ENCODE measurements at places on chromosomes 12 and 14.

GRCh38 chr12:57176139-57176477 is 28.7 kb upstream of the LRP1-AS start:
- DNase-seq = no peak

GRCh38 chr12:85253853-85254252 is 26.2 kb upstream of the ALX1 start:
- peak; percentile 17 for DNase-seq

GRCh38 chr12:130127532-130127911 is 34.7 kb upstream of the FZD10 start:
- DNase-seq = no peak

GRCh38 chr14:73276836-73277235 is 39.5 kb downstream of the PAPLN start:
- DNase-seq = no peak

DNA sequence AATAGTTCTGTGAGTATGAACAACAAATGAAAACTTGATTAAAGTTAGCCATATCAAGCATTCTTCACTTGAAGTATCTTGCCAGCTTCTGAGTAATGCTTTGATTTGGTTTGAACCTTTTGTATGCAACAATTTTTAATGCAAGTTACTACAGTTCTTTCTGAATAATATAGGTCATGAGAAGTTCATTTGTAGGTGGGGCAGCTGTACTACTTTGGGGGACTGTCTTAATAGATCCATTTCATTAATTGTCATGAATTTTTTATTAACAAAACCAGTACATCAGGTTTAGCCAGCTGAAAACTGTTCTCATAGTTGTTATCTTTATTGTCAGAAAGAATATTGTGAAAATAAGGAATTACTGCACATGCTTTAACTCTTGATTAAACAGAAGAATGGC is 142.7 kb downstream of the FOXA1 start:
- DNase-seq = peak; percentile 44

GRCh38 chr14:95463171-95463901 is 53.1 kb downstream of the SYNE3 start:
- no peak for DNase-seq

DNA sequence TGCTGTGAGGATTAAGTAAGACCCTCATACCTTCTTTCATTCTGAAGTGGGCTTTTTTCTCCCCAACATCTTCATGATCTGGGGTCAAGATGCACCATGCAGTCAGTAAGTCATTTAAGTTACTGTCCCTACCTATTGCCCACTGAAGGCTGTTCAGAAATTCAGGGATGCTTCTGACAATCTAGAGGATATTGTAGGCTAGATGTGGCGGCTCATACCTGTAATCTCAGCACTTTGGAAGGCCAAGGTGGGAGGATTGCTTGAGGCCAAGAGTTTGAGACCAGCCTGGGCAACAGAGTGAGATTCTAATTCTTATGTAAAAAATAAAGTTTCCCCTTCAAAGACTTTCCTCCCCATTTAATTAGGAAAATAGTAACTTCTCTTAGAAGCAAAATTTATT is 28.7 kb downstream of the PHETA1 start:
- DNase-seq = no peak

- DNase-seq = no peak
These were observed 12.8 kb upstream of the FGF23 start for GRCh38 chr12:4392223-4392742.

DNA sequence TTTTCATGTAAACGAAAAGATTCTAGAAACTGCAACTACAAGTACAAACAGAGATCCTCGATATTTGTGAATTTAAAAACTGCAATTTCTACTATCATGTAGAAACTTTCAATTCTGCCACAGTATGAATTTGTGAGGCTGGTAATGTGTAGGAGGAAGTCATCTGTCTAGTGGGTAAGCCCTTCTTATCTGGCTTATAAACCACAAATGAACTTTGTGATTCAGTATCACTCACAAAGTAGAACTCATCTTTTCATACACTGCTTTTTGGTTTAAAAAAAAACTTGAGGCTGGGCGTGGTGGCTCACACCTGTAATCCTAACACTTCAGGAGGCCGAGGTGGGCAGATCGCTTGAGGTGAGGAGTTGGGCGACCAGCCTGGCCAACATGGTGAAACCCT is 20.7 kb downstream of the GTF2A1 start:
- DNase-seq = no peak

DNA sequence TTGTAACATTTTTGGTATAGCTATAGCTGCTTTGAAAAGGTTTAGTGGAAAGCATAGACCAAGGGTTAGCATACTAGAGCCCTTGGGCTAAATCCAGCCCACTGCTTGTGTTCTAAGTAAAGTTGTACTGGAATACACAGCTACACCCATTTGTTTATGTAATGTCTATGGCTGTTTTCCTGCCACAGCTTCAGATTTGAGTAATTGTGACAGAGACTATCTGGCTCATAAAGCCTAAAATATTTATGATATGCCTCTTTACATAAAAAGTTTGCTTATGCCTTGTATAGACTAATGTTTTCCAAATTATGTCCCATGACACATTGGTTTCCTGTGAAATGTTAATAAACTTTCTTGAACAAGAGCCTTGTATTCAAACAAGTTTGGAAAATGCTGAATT is 234.8 kb upstream of the ATP2B1 start:
- no peak for DNase-seq

DNA sequence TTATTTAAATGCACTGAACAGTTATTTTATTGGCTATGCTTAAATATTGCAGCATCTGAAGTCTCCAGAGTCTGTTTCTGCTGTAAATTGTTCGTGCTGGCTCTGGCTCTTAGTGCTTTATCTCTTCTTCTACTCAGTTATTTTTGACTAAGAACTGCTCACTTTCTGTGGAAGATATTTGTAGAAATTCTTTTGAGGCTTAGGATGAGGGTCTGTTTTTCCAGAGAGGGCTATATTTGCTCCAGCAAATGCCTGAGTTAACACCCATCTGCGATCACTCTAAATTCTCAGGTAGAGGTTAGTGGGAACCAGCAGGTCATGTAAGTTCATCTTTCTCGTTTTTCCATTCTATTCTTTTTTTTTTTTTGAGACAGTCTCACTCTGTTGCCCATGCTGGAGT is 71.1 kb downstream of the ARL6IP4 start:
- no peak for DNase-seq

DNA sequence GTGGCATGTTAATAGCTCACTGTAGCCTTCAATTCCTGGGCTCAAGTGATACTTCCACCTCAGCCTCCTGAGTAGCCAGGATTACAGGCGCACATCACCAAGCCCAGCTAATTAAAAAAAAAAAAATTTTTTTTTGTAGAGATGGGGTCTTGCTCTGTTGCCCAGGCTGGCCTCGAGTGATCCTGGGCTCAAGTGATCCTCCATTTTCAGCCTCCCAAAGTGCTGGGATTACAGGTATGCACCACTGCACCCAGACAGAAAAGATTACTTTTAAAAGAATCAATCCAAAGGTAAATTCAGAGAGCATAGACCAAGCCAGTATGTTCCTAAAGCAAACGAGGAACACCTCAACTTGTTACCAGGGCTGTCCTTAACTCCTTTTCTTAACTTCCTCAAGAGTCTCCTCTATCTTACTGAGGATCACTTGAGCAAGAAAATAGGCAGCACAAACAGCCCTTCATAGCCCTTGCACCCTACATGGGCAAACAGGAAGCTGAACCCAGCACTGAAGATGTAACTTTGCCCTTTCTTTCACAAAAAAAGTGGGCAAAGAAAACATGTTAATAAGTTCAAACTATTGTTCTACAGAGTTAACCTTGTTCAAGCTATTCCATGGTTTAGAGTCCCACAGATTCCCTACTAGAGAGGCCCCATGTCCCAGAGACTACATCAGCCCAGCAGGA is 11.3 kb downstream of the CS start:
- no peak for DNase-seq

DNA sequence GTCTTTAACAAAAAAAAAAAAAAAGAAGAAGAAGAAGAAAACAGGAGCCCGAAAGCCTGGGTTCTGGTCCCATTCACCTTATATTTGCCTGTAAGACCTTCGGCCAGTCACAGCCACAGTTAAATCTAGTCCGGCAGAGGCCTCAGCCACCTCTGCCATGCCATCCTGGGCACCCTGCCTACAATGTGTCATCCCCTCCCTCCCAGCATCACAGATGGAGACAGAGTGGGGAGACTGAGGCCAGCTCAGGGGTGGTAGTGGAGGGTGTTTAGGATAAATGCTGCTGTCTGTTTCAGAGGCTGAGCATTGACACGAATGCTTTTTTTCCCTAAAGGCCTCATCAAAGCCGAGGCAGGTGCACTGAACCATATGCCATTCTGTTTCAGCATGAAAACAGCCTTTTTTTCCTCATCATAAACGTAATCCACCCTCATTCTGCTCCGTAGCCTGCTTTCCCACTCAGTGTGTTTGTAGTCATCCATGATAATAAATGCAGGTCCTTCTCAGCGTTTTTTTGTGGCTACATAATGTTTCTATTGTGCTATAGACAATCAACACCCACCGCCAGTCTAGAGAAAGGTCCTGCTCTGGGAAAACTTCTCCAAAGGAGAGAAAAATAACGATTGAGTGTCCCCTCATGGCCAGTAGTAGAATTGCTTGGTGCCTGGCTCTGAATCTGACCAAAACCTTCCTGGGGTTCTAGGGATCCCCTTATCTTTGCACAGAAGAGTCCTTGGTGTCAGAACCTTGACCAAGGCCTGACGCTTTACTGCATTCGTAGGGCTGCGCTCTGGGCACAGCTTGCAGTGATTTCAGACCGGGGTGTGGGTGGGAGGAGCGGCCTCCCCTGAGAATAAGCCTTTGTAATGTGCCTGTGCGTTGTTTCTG is 41.1 kb upstream of the TSPAN9 start:
- DNase-seq = no peak

GRCh38 chr14:88063811-88064210 is 58.9 kb downstream of the GPR65 start:
- no peak for DNase-seq

- no peak for DNase-seq
These were observed 88.1 kb downstream of the PPP2R5E start for GRCh38 chr14:63454863-63455622.

DNA sequence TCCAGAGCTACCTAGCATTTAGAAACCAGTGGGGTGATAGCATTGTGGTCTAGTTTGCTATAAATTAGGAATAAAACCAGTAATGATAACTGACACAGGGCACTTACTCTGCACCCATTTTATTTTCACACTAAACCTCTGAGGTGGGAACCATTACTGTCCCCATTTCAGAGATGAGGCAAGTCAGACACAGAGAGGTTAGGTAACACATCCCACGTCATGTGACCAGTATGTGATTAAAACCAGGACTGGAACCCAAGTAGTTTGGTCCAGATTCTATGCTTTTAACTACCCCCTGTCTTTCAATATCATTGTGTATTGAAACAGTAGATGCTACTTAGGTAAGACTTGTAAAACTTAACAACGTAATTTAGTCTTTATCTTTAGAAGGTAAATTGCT is 110.2 kb downstream of the PLXNC1 start:
- no peak for DNase-seq

DNA sequence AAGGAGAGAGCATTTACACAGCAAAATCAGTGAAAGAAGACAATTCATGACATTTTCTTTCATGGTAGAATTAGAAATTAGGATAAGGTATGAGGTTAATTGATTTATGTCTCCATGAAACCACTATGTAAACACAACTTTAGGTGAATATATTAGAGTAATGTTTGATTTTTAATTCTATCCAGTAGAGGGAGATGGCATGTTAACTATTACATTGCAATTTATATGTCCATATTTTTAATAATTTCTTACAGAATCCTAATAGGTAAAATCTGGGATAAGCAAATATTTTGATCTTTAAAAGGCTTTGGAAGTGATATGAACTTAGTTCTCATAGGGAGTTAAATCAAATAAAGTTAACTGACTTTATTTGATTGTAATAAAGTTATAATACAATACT is 373.4 kb upstream of the PDE3A start:
- DNase-seq = no peak

DNA sequence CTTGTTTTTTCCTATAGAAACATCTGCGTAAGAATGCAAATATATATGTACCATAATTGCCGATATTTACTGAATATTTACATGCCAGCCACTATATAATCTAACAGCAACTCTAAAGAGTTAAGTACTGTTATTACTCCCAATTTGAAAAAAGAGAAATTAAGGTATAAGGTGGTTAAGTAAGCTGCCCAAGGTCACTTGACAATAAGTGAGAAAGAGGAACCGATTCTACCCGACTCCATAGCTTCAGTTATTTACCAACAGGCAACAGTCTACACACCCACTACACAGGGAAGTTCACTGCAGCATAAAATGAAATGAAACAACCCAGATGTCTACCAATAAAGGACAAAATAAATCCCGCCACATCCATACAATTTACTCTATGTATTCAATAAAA is 1.1 kb downstream of the MIS18BP1 start:
- peak; percentile 35 for DNase-seq

DNA sequence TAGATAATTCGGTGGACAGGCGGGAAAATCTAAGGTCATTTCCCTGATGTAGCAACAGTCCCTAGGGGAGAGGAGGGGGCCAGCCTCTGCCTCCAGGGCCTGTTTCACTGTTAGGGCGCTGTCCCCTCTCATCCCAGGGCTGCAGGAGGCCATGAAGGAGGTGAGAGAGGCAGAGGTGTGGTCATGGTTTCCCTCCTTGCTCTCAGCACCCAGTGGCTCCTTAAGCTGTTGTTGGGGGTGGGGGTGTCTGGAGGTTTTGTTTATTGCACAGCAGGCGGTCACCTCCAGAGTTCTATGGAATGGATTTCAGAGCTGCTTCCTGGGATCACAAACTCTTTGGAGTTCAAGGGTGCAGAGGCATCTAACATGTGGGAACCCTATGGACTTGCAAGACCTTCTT is 212.5 kb upstream of the RTL1 start:
- DNase-seq = no peak

DNA sequence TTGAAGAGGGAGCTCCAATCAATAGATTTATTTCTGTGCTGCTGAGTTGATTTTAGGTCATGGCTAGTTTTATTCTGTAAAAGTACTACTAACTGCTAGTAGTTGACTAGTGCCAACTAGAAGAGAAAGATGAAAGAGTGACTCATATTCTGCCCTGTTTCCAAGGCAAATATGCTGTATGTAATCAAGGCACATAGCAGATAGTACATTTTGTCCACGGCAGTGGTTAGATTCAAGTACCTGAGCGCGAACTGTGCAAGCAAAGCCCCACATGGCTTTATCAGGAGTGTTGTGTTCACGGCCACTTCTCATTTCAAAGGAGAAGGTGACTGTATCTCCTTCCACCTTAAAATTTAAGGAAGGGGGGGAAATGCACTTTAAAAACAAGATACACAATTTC is 126.8 kb downstream of the TRAFD1 start:
- peak; percentile 34 for DNase-seq

GRCh38 chr12:5499566-5500330 is 67.8 kb downstream of the NTF3 start:
- no peak for DNase-seq

DNA sequence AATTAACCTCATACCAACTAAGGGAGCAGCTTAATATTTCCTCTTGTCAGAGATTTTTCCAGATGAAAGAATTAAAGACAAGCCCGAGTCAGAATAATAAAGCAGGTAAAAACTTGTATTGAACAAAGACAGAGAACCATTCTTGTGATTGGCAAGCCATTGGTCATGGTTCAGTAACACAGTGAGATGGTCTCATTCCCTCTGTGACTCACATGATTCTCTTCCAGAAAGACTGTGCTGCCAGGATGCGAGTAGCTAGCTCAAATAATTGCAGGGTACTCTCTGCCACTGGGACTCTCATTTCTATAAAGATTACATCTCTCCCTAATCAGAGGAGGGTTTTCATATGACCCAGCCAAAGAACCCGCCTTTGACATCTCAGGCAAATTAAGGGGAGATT is 179.4 kb downstream of the PHLDA1 start:
- peak; percentile 88 for DNase-seq

GRCh38 chr12:25771476-25771875 is 187.0 kb upstream of the RASSF8 start:
- DNase-seq = no peak
